Mucosa of descending colon (tissue), 3 donors: ENCODE measurements at places on chromosomes 1 and 21.

- peak; percentile 69 for DNase-seq
Measured at GRCh38 chr1:244952940-244953339, 88.6 kb upstream of the HNRNPU start.

- peak; percentile 93 for DNase-seq
Measured at GRCh38 chr1:205319081-205320018, 2.2 kb downstream of the NUAK2 start.

DNA sequence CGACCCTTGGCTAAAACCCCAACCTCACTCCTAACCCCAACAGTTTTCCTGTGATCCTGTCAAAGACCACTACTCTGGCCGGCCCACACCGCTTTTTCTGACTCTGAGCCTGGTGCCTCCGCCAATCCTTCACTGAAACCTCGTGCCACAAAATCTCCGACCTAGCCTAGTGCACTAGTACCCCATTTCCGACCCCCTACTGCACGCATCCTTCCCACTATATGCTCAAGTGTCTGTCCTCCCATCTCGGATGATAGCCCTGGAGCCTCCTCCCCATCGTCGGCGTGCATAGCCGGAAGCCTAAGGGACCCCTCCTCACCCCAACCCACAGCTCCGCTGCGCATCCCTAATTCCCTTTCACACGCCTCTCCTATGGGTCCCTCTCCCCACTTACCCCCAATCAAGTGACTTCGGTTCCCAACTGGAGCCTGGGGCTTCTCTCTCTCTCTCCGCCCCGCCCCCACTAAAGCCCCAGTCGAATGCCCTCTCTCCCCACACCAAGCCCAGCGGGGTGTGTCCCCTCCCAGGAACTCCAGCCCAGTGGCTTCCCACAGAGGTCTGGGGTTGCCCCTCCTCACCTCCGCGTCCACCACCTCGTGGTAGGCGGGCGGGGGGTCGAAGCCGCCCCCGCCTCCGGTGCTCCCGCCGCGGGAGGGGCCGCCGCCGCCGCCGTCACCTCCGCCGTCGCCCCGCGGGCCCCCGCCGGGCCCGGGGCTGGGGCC lies 791 bp downstream of the USP24 start:
- peak; percentile 80 for DNase-seq

DNA sequence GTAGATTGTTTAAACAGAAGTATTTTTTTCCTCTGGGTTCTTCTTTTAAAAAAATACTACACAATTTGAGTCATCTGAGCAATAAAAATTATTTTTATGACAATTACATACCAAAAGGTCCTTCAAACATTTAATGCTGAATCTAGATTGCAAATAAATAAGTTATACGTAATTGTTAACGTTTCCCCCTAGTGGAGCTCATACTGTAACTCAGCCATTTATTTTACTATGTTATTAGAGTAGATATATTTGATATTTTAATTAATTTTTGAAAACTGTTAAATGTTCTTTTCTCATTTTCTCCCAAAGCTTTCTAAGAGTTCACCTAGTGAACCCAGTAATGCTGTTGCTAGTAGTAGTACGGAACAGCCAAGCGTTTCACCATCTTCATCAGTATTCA lies 33.5 kb downstream of the ZMYM1 start:
- DNase-seq = no peak

DNA sequence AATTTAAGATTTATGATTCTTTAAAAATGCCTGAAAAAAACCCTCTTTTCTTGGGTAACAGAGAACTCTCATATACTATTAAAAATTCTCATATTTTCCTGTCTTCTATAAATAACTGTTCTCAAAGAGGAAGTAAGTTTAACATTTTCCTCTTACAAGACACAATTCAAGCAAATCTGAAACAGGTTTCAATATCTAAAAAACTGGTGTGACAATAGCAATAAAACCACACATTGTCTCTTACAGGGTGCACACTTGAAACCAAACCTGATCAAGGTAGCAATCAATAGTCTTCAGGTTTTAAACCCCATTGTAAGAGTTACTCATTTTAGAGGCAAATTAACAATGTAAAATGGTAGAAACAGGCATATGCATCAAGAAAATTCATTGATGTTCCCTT lies 28.0 kb downstream of the FUBP1 start:
- no peak for DNase-seq

GRCh38 chr1:52127181-52128180 lies 14.4 kb upstream of the ZFYVE9 start:
- no peak for DNase-seq

- DNase-seq = no peak
Measured at GRCh38 chr1:6958407-6959030, 173.3 kb downstream of the CAMTA1 start.

DNA sequence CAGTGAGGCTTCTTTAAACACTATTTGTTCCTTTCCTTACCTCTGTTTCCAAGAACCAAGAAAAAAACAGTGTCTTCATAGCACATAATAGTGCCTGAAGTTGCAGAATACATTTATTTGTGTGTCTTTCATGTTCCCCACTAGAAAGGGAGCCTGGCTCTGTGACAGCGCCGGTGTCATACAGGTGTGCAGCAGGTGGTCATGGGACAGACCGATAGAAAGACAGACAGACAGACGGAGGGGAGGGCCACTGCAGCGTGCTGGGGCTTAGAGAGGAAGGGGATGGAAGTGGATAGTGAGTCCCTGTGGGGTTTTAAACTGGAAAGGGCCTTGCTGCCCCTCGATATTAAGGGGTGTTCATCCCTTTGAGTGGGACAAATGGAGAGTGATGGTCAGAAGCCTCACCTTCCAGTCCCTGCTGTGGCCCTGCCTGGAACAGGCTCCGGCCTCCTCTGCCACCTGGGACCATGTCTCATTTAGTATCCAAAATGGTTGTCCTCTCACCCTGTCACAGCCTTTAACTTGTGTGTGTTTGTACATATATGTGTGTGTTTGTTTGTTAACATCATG lies 152.9 kb downstream of the PGBD5 start:
- no peak for DNase-seq

DNA sequence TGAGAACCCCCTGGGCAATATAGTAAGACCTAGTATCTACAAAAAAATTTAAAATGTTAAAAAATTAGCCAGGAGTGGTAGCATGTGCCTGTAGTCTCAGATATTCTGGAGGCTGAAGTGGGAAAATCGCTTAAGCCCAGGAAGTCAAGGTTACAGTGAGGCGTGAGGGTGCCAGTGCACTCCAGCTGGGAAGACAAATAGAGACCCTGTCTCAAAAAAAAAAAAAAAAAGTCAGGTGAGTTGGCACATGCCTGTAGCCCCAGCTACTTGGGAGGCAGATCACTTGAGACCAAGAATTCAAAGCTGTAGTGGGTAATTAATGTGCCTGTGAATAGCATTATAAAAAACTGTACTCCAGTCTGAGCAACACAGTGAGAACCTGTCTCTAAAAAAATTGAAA lies 4.6 kb downstream of the BECN2 start:
- DNase-seq = no peak

DNA sequence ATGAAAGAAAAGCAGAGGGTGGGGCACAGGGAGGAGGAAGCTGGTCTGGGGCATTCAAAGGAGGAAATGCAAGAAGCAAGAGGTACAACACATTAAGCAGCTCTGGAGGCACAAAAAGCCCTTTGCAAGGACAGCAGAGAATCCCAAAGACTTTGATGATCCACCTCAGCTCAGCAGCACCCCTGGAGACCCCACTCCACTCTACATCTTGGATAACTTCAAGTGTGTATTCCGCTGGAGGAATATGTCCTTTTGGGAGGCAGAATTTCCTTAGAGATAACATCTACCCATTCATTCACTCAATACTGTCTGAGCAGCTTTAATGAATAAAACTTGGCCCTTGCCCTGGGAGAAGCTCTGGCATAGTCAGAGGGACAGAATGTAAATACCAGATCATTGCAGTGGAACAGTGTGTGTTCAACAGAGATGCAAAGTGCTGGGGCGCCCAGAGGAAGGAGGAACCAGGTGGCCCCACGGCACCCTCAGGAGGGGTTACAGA lies 599.7 kb downstream of the KIF26B start:
- no peak for DNase-seq

GRCh38 chr1:206896261-206896660 lies 982 bp upstream of the IL24 start:
- DNase-seq = no peak

DNA sequence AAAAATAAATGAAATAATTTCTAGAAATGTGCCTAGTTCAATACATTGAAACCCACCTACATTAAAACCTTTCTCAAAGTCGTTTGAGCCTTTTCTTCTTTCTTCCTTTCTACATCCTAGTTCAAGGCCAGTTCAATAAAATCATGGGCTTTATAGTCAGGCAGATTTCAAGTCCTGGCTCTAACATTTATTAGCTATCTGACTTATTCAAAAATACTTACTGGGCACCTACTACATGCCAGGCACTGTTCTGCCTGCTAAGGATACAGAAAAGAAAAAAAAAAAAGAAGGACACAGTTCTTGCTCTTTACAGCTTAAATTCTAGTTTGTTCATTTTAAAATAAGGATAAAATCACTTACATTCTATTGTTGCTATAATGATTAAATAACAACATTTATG lies 134.2 kb upstream of the FGGY start:
- no peak for DNase-seq

GRCh38 chr1:235409042-235409820 lies 42.0 kb downstream of the TBCE start:
- no peak for DNase-seq

DNA sequence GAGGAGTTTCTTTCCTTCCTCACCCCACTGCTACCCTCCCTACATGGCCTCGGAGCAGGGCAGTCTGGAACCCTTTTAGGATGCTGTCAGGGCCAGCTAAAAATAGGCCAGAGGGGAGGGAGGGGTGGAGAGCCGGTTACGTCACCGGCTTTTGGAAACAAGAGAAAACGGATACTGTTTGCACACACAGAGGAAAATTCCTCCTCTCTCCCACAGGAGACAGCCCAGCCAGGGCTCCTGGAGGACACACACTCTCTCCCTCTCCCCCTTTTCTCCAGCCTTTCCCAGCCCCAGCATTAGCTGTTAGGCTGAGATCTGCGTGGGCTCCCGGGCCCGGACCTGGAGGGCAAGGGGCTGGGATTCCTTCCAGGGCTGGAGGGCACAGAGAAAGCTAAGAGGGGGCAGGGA lies 20.0 kb upstream of the ALDH4A1 start:
- no peak for DNase-seq

GRCh38 chr1:186104459-186104858 lies 270.6 kb downstream of the TPR start:
- DNase-seq = no peak

- no peak for DNase-seq
Measured at GRCh38 chr21:45905196-45905595, 76.4 kb upstream of the COL6A1 start.

DNA sequence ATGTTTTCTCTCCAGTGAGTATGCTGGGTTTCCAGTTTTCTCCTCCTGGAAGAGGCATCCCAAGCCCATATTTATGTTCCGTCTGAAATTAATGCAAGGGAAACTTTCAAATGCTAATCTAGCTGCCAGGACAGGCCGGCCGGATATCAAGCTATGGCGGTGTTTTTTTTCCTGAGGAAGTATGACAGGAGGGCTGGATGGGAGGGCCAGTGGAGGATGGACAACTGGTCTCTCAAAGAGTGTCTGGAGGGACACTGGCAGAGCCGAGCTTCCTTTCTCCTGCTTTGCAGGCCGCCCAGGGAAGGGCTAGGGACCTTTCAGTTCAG lies 212.7 kb downstream of the TRABD2B start:
- DNase-seq = no peak

DNA sequence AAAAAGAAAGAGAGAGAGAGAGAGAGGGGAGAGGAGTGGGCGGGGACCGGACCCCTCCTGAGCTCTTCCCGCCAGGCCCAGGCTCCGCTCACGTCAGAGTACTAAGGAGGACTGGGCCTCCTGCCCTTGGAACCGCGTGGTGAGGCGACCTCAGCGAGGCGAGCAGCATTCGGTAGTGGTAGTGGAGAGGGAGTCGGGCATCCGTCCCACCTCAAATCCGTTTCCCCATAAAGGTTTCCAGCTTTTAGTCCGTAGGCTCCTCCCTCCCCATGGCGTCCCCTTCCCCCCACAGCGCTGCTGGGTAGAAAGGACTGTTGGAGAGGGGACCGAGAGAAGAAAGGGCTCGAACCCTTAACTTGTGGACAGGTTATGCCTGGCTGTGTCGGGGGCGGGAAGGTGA lies 124.4 kb upstream of the BARHL2 start:
- DNase-seq = no peak

DNA sequence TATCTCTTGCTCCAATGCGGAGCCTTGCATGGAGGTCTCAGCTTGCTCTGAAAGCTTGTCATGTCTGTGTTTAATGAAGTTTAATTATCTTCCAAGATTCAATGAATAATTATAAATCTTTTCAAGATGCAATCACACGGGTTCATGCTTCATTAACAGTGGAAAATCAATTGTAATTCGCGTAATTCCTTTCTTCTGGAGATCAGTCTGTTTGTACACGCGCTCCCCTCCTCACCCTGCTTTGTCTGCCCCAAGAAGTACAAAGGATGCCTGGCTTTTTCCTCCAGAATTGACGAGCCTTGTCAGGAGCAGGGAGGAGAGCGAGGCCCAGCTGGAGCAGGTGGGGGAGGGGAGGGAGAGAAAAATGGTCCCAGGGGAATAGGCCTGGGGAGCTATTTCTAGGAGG lies 65.0 kb upstream of the DISP3 start:
- DNase-seq = no peak

GRCh38 chr1:190320952-190321351 lies 156.7 kb downstream of the BRINP3 start:
- DNase-seq = no peak

DNA sequence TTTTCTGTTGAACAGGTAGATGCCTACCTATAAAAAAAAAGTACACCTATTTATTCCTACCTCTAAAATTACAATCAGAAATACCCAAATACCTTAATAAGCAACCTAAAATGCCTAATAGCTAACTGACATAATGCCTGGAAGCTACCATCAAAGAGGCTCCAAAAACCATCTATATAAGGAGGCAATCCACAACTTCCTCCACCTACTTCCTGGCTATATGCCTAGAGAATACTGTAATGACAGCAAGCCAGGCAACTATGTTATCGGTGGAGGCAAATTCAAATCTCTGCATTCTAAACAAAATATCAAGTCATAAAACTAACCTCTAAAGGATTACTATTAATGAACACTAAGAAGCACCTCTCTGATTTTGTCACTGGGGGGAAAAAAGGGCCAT lies 10.1 kb downstream of the ZNF644 start:
- DNase-seq = no peak

DNA sequence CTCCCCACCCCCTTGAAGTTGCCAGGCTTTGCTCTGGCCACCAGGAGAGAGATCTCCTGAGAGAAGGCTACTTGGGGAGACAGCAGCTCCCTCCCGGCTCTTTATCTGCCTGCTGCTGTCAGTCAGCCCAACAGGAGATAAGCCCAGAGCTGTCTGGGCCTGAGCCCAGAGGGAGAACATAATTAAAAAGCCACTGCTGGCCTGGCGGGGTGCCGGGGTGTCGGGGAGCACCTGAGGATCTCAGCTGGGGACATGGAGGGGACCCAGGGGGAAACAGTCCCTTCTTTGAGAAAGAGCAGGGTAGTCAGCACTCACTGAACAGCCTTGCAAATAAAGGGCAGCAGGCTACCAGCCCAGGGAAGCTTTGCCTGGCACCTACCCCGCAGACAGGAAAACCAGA lies 17.9 kb downstream of the VWA5B1 start:
- DNase-seq = no peak

GRCh38 chr1:41950820-41951219 lies 32.1 kb upstream of the HIVEP3 start:
- no peak for DNase-seq

- DNase-seq = no peak
Measured at GRCh38 chr1:110321846-110322245, 17.3 kb upstream of the RBM15 start.

- peak; percentile 72 for DNase-seq
Measured at GRCh38 chr1:154419620-154420571, 14.8 kb downstream of the IL6R start.
